Cardiac fibroblast (primary cell): ENCODE measurements at places on chromosomes 2 and 18.

GRCh38 chr2:110796716-110797301 is 64.4 kb downstream of the ACOXL start:
- DNase-seq, result peak; percentile 9

DNA sequence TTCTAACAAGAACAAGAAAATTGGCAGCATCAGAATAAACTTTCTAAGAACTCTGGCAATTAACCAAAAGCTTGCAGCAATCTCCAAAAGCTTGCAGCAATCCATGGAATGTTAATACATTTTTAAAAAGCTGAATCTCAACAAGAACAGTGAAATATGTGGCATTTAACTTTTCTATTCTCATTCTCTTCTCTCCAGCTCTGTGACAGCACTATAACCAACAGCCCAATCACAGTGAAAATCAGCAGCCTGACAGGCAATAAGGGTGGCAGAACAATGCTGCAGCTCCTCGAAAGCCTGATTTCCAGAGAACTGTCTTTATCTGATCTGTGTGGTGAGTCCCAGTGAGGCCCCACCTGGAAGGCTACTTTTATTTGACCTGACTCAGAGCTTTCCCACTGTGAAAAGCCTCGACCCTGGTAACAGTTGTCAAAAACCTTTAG is 60.0 kb downstream of the TMEM131 start:
- peak; percentile 66 for DNase-seq

- DNase-seq, result peak; percentile 6
These were observed 47.1 kb downstream of the CDCA7 start for GRCh38 chr2:173401716-173402326.

DNA sequence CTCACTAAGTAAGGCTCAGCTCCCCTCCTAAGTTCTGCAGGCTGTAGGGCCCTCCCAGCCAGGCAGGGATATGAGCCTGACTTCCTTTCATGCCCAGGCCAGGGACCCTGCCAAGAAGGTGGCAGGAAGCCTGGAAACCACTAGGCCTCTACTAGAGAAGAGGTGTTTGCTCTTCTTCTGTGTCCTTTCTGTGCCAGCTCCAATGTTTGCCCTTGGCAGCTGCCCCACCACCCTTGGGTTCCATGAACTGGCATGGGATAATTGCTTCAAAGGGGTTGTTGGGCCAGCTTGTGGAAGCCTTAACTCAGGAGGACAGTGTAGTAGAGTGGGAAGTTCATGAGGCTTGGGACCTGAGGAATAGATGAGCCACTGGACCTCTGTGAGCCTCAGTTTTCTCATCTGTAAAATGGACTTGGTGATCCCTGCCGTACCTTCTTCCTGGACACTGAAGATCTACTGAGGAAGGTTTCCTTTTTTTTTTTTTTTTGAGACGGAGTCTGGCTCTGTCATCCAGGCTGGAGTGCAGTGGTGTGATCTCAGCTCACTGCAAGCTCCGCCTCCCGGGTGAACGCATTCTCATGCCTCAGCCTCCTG is 3.9 kb downstream of the SLC35F6 start:
- DNase-seq, result no peak

DNA sequence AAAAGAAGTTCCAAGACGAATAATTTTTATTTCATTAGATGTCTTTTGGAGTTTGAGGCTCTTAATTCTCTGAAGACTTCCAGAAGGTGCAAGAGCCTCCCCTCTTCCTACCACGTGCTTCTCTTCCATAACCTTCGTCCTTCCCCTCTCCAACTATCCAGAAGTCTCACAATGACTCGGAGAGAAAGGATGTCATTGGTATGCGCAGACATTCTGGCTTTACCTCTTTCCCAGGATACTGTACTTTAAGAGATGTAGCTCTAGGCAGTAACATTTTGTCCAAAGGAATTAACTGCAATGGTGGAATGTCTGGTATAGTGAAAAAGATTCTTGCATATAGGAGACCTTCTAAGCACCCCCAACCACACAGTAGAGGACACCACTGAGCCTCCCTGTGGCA is 249.0 kb upstream of the OSR1 start:
- DNase-seq, result peak; percentile 5

GRCh38 chr2:82837588-82838304 is 1621.3 kb downstream of the SUCLG1 start:
- peak; percentile 89 for DNase-seq

DNA sequence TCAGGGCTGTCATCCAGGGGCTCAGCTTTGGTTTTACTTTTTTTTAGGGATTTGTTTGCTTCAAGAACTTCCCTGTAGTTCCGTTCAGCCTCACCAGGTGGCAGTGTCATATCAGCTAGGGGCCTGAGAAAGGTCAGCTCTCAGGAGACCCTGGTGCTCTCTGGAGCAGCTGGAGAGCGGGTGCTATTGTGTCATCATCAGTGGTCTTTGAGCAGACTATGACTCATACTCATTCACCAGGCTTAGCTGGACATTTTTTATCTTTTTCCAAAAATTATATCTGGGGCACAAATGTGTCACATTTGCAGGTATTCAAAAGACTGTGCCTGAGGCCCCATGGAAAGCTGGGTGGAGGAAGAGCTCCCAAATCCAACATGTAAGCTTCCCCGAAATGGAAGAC is 24.4 kb downstream of the ZNF892 start:
- peak; percentile 88 for DNase-seq

- peak; percentile 46 for DNase-seq
These were observed at the start of gene DYSF for GRCh38 chr2:71453404-71454220. DYSF (plus strand) TSS chr2:71453561.

DNA sequence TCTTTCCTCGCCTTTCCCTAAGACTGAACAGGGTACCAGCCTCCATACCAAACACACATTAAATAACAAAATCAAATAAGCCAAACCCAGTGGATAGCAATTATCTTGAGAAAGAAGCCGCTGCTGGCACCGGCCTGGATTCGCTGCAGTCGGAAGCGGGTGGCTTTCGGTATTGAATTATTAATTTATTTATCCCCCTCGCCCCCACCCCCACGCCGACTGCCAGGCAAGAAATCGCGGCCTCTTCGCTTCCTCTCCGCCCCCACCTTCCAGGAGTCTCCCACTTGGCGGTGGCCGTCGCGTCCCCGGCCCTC is 370 bp upstream of the ZNF804A start:
- DNase-seq, result no peak

DNA sequence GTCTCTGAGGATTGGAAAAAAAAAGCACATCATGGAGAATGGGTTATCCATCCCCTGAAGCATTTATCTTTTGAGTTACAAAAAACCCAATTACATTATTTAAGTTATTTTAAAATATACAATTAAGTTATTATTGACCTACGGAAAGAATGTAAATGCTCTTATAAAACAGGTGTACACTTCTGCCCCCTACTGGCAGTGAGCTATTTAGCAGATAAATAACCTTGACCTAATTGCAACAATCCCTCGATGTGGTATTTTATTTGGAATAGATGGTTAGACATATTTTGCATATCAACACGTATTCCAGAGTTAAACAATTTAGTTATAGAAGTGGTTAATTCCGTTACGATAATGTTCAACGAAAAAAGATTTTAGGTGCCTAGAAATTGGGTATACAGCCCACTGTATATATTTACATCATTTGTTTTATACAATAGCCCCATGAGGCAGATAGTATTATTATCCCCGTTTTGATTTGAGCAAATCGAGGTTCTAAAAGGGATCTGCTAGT is 9.1 kb upstream of the DAW1 start:
- peak; percentile 94 for DNase-seq

GRCh38 chr2:105969552-105969951 is 224.5 kb downstream of the UXS1 start:
- DNase-seq, result peak; percentile 3

DNA sequence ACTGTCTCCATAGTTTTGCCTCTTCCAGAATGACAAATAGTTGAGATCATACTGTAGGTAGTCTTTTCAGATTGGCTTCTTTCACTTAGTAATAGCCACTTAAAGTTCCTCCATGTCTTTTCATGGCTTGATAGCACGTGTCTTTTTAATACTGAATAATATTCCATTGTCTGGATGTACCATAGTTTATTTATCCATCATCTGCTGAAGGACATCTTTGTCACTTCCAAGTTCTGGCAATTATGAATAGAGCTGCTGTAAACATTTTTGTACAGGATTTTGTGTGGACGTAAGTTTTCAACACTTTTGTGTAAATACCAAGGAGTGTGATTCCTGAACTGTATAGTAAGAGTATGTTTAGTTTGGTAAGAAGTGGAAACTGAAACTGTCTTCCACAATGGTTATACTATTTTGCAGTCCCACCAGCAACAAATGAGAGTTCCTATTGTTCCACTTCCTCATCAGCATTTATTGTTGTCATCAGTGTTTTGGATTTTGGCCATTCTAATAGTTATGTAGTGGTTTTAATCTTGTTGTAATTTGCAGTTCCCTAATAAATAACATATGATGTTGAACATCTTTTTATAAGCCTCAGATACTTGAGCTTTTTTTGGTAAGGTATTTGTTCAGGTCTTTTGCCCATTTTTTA is 18.9 kb downstream of the LTBP1 start:
- DNase-seq, result no peak

GRCh38 chr2:35391736-35392442 is 963.7 kb upstream of the CRIM1 start:
- DNase-seq, result no peak

GRCh38 chr18:33833842-33834241 is 255.8 kb downstream of the ASXL3 start:
- peak; percentile 6 for DNase-seq

- DNase-seq, result no peak
These were observed 48.5 kb upstream of the CCDC150 start for GRCh38 chr2:196591004-196591403.

GRCh38 chr2:14602309-14602708 is 30.2 kb upstream of the LRATD1 start:
- no peak for DNase-seq

GRCh38 chr18:52936931-52937330 is 596.9 kb downstream of the DCC start:
- no peak for DNase-seq

DNA sequence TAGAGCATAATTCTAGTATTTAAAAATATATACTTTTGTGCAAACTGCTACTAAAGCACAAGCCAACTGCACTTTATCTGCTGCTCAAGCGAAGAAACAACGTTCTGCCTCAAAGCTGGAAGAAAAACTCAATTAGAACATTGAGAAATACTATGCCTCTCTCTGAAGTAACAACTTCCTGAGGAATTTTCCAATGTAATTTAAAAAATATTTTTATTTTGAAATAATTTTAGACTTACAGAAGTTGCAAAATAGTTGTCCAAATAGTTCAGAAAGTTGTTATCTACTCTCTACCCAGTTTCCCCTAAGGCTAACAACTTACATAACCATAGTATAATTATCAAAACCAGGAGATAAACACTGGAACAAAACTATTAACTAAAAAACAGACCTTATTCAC is 12.3 kb upstream of the POLI start:
- DNase-seq, result peak; percentile 34

DNA sequence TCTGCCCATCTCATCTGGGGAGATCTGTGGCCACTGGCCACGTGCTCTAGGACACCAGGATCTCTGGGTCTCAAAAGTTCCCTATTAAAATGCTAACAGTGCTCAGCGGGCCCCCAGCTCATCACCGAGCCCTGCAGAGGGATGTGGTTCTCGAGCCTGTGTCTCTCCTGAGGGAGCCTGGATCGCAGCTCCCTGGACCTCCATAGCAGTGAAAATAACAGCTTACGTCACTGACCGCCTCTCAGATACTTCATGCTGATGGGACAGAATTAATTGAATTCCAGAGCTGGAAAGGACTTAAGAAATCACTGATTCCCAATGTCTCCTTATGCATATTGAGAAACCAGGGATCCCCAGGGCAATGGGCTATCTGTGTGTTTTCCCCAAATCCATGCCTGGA is 90.0 kb downstream of the GALR1 start:
- no peak for DNase-seq

GRCh38 chr2:189232759-189233406 is 53.3 kb upstream of the COL5A2 start:
- peak; percentile 30 for DNase-seq

- no peak for DNase-seq
These were observed 286.0 kb downstream of the LPIN1 start for GRCh38 chr2:12032398-12032797.
